ENCODE measurements at places on chromosomes 7 and 10.

DNA sequence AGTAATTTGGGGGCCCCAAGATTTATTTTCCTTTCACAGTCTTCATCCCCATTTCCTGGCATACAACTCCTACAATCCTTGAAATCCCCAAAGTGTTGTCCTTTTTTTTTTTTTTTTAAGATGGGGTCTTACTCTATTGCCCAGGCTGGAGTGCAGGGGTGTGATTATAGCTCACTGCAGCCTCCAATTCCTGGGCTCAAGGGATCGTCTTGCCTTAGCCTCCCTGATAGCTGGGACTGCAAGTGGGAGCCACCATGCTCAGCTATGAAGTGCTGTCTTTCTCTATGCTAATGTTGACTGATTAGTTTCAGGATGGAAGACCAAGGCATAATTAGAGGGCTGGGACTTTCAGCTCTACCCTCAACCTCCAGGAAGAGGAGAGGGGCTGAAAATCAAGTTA lies 41.9 kb upstream of the KAT6B start:
- no peak for DNase-seq

GRCh38 chr7:104956753-104957450 lies 57.1 kb upstream of the KMT2E start:
- DNase-seq: peak; percentile 99

GRCh38 chr7:157476654-157477549 lies 140.1 kb downstream of the DNAJB6 start:
- DNase-seq: no peak

GRCh38 chr10:113078282-113078907 lies 128.3 kb downstream of the TCF7L2 start:
- no peak for DNase-seq

DNA sequence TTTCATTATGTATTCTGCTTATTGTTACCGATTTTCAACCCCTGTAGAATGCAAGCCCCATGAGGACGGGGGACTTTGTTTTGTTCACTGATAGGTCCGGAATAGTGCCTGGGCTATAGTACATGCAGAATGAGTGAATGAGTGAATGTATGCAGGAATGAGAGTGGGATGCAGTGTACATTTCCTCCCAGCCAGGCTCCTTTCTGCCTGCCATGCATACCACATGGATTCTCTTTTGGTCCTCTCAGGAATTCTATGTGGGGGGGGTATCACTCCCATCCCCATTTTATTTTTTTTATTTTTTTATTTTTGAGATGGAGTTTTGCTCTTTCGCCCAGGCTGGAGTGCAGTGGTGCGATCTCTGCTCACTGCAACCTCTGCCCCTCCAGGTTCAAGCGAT lies 16.7 kb downstream of the TRIM56 start:
- no peak for DNase-seq

DNA sequence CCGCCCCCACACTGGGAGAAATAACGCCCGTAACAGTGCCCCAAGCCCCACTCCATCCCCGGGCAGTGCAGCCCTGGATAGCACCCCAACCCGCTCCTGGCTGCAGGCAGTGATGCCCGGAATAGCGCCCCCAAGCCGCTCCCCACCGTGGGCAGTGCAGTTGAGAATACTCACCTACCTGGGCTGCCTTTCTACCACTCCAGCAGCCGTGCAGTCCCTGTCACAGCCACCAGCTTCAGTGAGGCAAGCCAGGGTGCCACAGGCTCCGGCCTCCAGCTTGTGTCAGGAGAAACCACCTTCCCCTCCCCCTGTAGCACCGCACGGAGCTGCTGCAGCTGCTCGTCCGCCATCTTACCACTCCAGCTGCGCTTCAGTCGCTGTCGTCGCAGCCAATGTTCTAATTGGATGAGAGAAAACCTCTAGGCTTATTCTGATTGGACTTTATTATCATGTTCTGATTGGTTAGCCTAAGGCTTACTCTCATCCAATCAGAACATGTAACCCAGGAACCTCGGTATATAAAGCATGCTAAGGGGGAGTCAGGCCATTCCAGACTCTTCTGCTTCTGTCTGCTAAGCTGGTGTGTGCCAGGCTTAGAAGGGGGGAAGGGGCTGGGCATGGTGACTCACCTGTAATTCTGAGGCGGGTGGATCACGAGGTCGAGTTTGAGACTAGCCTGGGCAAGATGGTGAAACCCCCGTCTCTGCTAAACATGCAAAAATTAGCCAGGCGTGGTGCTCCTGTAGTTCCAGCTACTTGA lies 53.2 kb upstream of the ZNF33B start:
- no peak for DNase-seq

GRCh38 chr7:69433081-69433480 lies 165.2 kb upstream of the AUTS2 start:
- no peak for DNase-seq

- no peak for DNase-seq
Measured at GRCh38 chr10:112701878-112702255, 248.2 kb upstream of the TCF7L2 start.

GRCh38 chr7:128795129-128795528 lies 3.4 kb downstream of the CCDC136 start:
- no peak for DNase-seq

- peak; percentile 78 for DNase-seq
Measured at GRCh38 chr7:134693256-134693655, 46.6 kb downstream of the BPGM start.
